Activated CD8-positive, alpha-beta memory T cell treated with anti-CD3 and anti-CD28 coated beads for 1 hour (primary cell): ENCODE measurements at places on chromosomes 7 and 10.

DNA sequence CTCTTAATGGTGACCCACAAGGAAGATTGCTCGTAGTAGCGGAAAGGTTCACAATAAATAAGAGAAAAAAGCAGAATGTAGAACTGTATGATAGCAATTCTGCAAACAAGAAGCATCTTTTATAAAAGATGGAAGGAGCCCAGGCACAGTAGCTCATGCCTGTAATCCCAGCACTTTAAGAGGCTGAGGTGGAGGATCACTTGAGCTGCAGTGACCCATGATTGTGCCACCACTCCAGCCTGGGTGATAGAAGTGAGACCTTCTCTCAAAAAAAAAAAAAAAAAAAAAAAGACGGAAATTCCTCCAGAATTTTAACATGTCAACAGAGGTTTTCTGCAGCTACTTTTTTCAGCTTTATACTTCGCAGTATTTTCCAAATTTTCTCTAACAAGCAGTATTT lies 13.2 kb downstream of the GATAD1 start:
- no peak for DNase-seq

DNA sequence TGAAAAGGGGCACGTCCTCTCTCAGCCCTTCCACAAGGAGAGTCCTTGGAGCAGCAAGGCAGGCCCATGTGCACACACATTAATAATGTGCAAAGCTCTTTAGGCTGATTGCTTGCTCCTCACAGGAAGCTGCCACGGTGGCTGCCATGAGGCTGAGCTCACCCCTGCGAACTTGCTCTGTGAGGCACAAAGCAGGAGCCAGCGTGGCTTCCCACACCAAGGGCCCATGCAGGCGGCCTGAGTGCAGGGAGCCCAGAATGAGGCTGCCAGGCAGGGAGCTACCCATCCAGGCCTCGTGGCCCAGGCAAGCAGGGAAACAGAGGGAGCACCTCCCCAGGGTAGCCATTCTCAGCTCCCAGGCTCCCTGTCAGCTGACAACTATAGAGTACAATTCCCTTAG lies 242.9 kb downstream of the GRID1 start:
- no peak for DNase-seq

GRCh38 chr10:85492684-85493083 lies 873.9 kb downstream of the GRID1 start:
- DNase-seq, result no peak

- DNase-seq, result no peak
These were observed 47.8 kb upstream of the JAZF1 start for GRCh38 chr7:28228396-28228795.

DNA sequence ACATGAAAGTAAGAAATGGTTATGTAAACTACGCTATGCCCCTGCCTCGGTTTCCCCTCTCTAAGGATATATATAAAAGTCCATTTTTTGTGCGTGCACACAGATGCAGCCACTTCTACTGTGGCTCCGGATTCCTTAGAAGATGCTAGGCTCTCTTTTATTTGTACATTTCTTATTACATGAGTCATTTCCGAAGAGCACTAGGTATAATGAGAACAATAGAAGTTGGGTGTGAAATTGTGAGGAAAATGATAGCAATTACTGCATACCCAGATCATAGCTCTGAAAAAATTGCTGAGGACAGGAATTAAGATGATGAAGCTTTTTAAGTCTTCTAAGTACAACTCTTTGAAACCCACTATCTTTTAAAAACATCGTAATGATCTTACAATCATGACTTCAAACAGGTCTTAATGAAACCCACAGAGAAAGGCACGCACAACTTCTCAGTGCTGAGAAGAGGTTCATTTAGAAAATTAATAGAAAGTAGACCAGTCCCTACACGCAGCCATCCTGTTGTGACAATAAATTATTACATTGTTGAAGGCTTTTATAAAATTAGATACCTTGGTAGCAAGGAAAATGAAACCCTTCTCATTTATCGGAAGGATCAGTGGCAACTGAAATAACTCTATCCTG lies 96.2 kb upstream of the FGFR2 start:
- DNase-seq, result no peak

DNA sequence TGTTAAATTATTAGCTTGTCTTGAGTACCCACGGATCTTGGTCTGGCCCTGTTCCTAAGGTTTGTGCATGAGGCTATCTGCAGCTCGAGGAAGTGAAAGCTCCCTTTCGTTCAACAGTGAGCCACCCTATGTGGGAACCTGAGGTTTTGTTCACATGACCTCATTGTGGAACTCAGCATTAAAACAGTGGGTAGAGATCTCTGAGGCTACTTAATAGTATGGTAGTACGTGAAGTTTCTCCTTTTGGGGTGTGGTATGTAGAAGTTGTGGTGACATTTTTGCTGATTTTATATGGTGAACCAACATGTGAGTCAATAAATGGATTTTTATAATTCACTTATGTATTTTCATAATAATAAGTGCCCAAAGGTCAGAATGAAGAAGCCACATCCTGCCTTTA lies 252.7 kb upstream of the FERD3L start:
- no peak for DNase-seq

- DNase-seq, result no peak
These were observed 15.2 kb downstream of the SND1 start for GRCh38 chr7:127667017-127667670.

DNA sequence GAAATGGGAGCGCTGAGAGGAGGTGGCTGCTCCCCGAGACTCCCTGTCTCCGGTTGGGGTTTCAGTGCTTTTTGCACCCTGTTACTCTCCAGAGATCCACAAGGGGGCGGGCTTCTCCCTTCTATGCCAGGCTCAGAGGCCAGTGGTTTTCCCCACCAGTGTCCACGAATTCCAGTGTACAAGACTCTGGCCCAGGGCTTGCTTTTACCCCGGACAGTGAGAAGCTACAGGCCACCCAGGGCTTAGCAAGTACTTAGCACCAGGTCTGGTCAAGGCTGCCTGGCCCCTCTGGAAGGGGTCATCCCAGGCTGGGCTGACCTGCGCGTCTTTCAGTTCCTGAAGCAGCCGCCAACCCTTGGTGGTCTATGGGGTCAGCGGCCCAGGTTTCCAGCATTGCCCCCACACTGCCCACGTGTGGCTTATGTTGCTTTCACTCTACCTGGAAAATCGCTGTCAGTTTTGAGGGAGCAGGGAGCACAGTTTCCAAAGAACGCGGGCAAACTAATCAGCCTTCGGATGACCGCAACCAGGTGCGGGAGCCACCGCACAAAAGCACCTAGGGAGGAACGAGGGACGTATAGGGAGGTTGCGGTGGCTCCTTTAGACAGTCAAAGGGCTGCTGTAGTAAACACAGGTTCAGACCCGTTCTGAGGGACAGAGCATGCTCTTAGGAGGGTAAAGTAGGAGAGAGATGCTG lies 6.8 kb downstream of the CYP26A1 start:
- DNase-seq, result no peak

- no peak for DNase-seq
These were observed 80.4 kb downstream of the AUTS2 start for GRCh38 chr7:69678494-69679187.

GRCh38 chr7:4531236-4531635 lies 150.9 kb upstream of the FOXK1 start:
- no peak for DNase-seq

DNA sequence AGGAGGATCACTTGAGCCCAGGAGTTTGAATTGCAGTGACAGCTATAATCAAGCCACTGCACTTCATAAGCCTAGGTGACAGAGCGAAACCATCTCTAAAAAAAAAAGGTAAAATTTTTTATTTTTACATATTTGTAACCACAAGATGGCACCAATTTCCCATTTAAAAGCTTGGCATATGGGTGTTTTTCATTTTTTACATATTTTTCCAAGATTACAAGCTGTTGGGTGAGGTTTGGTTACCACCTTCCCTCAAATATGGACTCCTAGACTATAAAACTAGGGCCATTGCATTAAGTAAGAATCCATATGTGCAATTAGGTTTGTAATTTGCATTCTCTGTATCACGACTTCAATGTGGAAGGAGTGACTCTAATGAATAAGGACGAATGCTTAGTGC lies 129.3 kb upstream of the ACBD5 start:
- no peak for DNase-seq

DNA sequence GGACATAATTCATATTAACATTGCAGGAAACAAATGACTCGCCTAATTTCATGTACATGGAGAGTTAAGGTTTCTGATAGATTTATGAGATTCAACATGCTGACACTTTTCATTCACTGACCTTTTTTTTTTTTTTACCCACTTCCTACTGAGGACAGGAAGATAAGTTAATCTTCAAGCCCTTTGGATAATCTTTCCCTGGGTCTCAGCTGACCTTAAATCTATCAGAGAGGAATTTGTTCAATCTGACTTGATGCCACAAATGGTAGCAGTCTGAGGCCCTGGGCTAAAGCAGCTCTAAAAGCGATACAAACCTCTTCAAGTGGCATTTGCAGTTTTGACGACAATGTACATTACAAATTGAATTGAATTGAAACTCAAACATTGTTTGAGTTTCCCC lies 493.3 kb upstream of the SORCS1 start:
- DNase-seq, result no peak

- no peak for DNase-seq
These were observed 54.2 kb upstream of the SVIL start for GRCh38 chr10:29689001-29689400.

GRCh38 chr7:70940597-70940996 lies 191.3 kb upstream of the GALNT17 start:
- no peak for DNase-seq

- no peak for DNase-seq
These were observed 274.4 kb downstream of the KCNMA1 start for GRCh38 chr10:77363210-77363609.

DNA sequence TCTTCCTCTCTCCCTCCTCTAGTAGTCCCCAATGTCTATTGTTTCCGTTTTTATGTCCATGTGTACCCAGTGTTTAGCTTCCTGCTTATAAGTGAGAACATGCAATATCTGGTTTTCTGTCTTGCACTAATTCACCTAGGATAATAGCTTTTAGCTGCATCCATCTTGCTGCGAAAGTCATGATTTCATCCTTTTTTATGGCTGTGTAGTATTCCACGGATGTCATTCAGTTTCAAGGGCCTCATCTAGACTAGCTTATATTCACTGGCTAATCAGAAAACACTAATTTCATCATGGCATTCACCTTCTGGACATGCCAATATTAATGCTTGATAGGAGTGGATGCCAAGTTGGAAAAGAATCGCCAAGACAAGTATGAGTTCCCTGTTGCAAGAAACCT lies 619.6 kb upstream of the AUTS2 start:
- DNase-seq, result no peak

DNA sequence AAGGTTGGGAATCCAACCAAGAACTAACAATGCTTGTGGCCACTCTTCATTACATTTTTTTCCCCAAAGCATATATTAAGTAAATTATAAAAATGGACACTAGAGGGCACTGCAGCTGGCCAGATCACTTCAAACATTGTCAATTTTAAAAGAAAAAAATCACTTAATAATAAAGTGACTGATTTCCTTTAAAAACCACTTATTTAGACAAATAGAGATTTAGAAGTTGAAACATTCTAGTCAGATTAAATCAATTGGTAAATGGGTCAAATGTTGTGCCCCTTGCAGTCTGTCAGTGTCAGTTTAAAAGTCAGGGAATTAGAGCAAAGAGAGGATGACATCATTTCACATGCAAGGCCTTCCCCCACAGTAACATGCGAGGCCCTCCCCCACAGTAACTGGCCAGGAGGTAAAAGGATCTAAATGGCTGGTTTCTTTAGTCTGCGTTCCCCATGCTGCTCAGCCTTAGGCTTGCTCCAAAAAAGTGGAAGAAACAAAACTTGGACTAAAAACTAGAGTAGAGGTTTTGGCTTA lies 177.9 kb downstream of the SKAP2 start:
- DNase-seq, result no peak

- DNase-seq, result no peak
These were observed 11.9 kb upstream of the HABP2 start for GRCh38 chr10:113540845-113541548.

- no peak for DNase-seq
These were observed 34.0 kb downstream of the ITGB8 start for GRCh38 chr7:20364571-20365196.

DNA sequence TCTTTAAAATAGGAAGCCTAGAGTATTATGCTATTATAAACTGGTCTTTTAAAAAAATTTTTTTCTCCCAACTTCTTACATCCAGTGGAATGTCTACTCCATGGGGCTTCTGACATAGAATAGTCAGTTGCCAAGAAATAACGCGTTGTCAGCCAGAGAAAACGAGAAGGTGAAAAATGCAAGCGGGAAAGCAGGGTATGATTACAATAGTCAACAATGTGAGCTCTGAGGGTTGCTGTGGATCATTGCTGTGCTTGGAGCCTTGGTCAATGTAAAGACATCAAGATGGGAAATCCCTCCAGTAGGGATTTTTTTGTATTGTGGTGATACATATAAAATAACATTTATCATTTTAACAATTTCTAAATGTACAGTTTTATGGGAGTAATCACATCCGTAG lies 27.6 kb upstream of the PLPP4 start:
- DNase-seq, result no peak

DNA sequence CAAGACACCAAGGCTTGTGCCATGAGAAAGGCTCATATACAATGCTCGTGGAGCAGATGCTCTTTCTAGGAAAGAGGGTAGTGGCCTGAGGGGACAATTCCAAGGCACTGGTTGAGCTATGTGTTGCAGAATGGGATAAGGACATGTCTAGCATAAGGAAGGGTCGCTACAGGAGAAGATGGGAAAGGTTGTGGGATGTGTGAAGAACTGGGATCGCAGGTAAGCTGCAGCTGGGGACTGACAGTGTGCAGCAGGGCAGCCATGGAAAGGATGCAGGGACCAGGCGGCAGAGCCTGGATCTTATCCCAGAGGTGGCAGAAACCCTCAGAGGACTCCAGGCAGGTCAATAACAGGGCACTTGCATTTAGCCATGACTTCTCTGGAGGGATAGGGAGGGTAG lies 56.1 kb downstream of the COBL start:
- no peak for DNase-seq

GRCh38 chr7:50594734-50595485 lies 29.7 kb upstream of the DDC start:
- no peak for DNase-seq

DNA sequence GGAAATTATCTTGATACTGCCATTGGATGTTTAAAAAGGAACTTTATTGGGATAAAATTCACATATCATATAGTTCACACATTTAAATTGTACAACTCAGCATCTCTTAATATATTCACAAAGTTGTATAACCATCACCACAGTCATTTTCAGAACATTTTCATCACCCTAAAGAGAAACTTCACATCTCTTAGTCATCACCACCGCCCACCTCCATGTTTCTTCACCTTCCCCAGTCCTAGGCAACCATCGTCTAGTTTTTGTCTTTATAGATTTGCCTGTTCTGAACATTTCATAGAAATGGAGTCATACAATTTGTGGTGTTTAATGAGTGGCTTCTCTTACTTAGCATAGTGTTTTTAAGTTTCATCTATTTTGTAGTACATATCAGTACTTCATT lies 96.6 kb downstream of the ANKRD30A start:
- no peak for DNase-seq

DNA sequence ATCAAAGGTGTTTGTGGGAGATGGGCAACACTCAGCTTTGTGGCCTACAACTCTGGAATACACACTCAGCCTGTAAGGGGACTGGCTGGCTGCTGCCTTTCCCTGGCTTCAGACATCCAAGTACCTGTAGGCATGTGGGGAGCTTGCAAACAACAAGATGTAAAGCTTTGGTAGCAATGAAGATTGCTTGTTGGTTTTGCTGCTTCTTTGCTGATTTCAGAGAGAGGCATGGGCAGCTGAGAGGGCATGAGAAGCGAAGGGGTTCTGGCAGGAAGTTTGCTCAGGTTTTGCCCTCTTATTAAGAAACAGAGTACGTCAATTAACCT lies 434.8 kb downstream of the LRMDA start:
- DNase-seq, result no peak

- DNase-seq, result no peak
These were observed 63.5 kb downstream of the MGMT start for GRCh38 chr10:129530581-129530980.

GRCh38 chr7:3003936-3004335 lies 39.7 kb downstream of the CARD11 start:
- DNase-seq, result no peak
